ENCODE measurements at places on chromosomes 6 and 20.

DNA sequence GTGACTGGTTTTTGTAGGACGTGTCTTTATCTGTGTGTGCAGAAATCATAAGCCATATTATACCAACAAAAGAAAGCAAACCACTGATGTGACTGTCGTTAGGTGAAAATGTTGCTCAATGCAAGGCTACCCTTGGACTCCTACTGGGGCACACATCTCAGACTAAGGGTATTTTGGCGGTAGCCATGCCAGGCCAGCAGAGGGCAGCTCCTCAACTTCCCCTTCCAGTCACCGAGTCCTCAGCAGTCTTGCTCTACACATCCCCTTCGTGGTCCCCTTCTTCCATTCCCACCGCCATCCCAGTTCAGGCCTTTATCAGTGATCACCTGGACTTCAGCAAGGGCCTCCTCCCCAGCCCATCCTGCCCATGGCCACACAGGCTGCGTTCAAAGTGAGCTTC is 113.7 kb upstream of the GGTLC1 start:
- no peak for DNase-seq

DNA sequence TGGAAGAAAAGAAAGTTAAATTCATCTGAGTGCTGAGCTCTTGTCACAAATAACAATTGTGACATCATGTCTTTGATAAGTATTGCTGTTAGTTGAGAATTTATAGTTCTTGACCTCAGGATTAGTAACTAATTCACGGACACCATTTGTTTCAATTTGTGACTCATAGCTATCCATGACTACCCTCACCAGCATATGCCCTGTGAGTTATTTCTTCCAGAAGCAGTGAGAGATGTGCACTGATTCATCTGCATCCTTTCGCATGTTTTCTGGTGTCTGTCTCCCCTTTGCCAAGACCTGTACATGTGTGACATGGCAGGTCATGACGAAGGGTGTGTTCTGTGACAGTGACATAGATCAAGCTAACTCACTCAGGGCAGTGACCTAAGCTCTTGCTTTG is 86.9 kb downstream of the SOBP start:
- DNase-seq: no peak

- no peak for DNase-seq
These were observed 21.1 kb upstream of the PKIB start for GRCh38 chr6:122589115-122589514.

- no peak for DNase-seq
These were observed 292.7 kb downstream of the ESR1 start for GRCh38 chr6:152100183-152100618.

GRCh38 chr20:44743916-44744655 is 1.6 kb upstream of the KCNK15 start:
- DNase-seq: no peak

DNA sequence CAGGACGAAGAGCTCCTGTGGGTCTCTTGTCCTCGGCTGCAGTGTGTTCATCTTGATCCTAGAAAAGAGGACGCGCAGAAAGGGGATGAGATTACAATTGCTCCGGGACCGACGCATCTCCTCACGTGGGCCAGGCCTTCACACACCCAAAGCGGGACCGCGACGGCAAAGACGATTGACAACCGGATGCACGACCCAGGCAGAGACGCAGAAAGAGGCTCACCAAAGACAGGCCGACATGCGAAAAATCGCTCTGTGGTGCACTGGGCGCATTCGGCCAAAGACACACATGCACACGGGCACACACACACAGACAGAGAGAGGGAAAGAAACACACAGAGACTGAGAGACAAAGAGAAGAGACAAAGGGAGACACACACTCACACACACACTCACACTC is 1089.9 kb upstream of the DEFB115 start:
- no peak for DNase-seq

GRCh38 chr6:3278691-3279090 is 19.9 kb downstream of the PSMG4 start:
- DNase-seq: no peak

DNA sequence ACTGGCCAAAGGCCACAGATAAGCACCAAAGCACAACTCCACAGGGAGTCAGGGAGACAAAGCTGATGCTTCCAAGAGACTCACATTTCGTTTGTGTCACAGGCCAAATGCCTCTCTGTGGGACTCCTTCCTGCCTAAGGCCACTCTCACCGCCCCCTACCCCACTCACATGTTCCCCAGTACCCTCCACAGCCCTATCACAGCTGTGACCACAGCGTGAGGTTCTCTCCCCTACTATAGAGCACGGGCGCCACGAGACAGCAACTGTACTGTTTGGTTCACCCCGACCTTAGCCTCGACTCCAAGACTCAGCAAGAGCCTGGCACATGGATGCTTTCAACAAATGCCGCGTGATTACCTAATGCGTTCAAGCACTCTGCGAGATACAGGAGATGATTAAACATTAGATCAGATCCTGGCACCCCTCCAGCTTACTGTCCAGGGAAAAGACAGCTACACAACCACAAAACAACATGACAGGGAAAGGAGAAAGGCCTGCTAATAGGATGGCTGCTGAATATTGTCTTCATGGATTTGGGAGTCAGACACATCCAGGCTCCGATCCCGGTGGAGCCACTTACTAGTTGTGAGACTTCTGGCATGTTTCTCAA is 105.5 kb downstream of the AGPAT4 start:
- peak; percentile 86 for DNase-seq
